Germinal center (tissue), 1 donor: ENCODE measurements at places on chromosomes 12 and 14.

GRCh38 chr12:41956353-41956752, 188.3 kb downstream of the GXYLT1 start:
- DNase-seq, result no peak

- no peak for DNase-seq
Observed at GRCh38 chr12:107461222-107461975, 224.2 kb upstream of the PWP1 start.

- DNase-seq, result no peak
Observed at GRCh38 chr14:94458558-94459205, 6.1 kb upstream of the SERPINA11 start.

DNA sequence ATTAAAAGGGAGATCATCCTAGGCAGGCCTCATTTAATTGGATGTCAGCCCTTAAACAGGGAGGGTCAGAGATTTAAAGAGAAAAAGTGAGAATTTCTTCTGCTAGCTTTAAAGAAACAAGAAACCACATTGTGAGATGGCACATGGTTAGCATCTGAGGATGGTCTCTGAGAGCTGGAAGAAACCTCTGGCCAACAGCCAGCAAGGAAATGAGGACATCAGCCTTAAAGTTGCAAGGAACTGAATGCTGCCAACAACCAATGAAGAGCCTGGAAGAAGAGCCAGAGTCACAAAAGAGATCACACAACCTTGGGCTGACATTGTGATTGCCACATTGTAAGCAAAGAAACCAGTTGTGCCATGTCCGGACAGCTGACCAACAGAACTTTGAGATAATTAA, 17.5 kb upstream of the FAR2 start:
- no peak for DNase-seq

DNA sequence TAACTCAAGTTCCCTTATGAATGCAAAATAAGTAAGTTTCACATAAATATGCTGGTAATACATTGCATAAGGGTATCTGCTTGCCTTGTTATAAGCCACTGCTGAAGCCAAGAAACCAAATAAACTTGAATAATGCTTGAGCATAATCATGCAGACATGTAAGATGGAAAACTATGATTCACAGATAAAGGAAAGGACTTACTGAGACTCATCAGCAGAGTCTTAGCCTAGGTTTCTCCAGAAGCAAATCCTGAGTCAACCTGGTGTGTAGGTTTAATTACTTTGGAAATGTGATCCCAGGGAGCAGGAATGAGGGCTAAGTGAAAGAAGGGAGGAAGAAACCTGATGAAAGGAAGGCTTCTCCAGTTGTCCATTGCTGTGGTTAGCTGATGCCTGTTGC, 107.7 kb upstream of the BTG1 start:
- DNase-seq, result no peak

- no peak for DNase-seq
Observed at GRCh38 chr12:124497658-124498057, 69.8 kb downstream of the NCOR2 start.

GRCh38 chr12:89504560-89505346, 19.8 kb downstream of the GALNT4 start:
- no peak for DNase-seq

- DNase-seq, result no peak
Observed at GRCh38 chr14:90560991-90561390, 164.2 kb downstream of the CALM1 start.

- DNase-seq, result no peak
Observed at GRCh38 chr12:30967026-30967425, 40.5 kb downstream of the TSPAN11 start.
